Stimulated activated CD8-positive, alpha-beta memory T cell treated with anti-CD3 and anti-CD28 coated beads, Interleukin-7, amount 100 ng/mL, for 1 hour (primary cell): ENCODE measurements at places on chromosomes 1 and 21.

DNA sequence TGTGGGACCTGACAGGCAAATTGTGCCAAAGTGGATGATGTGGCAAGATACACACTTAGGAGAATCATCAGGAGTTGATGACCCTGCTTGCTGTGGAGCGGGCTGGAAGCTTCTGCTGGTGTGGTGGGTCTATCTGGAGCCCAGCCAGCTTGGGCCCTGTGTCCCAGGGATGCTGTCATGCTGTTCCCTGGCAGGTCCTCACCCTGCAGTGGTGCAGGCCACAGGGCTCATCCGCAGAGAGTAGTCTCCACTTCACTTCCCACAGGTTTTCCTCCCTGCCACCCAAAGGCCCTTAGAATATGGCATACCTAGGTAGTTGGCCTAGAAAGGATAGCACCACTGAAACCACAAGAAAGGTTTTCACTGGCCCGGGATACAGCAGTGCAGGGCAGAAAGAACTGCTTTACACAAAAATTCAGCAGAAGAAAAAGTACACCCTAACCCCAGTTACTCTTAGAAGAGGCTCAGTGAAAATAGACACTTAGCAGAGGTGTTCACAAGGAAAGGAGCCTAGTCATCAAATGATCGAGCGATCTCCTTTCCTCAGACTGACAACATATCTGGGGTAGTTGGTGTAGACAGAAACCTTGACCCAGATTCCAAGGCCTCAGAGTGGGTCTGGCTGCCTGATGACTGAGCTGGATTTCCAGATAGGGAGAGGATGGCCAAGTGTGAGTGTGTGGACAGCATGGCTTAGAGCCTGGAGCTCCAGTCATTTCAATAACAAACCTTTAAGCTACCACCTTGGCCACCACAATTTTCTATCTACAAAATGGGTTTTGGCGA is 1.3 kb upstream of the C1orf226 start:
- no peak for DNase-seq

DNA sequence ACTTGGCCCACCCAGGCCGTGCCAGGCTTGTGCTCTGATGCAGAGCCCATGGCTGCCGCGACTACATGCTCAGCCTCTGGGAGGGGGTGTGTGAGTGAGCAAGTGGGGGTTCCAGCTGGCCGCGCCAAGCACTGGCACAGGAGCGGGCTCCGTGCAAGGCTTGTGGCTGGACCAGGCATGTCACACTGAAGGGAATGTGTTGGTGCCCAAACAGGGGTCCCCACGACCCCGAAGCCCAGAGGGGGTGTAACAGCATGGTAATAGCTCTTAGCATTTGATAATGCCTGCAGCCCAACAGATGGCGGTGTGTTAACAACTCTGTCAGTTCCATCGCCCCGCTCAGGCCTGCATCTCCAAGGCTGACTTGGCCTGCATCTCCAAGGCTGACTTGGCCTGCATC is 38.3 kb upstream of the CD46 start:
- no peak for DNase-seq

DNA sequence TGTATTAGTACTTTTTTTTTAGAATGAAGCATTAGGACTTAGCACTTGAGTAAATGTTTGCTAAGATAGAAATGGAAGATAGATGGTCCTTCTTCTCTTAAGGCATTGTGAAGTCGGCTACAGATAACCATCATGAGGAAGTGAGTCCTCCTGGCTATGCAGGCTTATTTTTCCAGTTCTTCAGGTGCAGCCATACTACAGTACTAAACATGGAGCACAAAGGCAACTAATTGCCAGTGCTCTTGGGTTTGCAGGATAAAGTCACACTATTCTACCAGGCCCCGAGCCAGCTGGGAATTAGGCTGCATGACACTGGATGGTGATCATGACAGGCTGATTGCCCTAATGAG is 197.3 kb upstream of the SGIP1 start:
- DNase-seq = no peak

DNA sequence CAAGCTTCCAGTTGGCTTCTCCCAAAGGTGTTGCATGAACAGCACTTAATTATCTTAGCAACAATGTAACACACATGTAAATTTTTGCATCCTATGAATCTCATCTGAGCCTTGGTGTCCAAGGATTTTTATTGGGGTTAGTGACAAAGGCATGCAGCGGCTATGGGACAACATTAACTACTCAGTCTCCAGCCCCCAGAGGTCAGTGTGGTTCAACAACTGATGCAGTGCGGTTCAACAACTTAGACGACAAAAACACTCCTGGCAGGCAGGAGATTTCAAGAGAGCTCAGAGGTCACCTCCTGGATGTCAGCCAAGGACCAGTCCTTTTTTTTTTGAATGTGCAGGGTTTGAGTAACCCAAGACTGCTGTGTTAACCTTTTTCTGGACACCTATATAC is 77.5 kb upstream of the HMCN1 start:
- no peak for DNase-seq

DNA sequence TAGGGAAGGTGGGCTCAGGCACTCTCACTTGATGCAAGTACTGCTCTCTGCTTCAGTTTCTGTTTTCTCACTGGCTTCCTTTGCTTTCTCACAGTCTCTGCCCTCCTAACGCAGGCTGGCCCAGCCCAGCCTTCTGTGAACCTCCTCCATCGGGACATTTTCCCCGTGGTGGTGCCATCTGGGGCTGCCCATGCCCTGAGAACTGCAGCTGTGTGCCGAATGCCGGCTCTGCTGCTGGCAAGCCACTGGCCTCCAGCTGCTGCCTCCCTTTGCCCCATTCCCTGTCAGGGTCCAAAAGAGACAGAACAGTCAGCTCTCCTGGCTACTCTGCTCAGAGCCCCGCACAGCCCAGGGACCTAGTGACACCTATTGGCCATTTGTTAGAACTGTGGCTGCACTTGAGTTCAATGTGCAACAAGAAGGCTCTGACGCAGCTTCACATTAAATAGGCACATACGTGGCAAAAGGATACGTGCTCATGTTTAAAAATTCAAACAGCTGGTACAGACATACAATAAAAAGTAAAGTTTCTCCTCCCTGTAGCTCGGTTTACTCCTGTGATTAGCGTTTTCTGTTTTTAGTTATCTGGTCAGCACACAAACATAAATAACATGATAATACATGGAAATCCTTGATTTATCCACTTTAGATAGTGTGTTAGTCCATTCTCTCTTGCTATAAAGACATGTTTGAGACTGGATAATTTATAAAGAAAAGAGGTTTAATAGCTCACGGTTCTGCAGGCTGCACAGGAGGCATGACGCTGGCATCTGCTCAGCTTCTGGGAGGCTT is 46.6 kb downstream of the FCRL5 start:
- no peak for DNase-seq
